ENCODE measurements at places on chromosomes 16 and 17. TPM values are rescaled to one million over a fixed set of nuclear protein-coding genes. Genes with fewer than 3 reads are reported as not detected.

RAB26 gene
- 3.8 TPM for total RNA-seq

DNA sequence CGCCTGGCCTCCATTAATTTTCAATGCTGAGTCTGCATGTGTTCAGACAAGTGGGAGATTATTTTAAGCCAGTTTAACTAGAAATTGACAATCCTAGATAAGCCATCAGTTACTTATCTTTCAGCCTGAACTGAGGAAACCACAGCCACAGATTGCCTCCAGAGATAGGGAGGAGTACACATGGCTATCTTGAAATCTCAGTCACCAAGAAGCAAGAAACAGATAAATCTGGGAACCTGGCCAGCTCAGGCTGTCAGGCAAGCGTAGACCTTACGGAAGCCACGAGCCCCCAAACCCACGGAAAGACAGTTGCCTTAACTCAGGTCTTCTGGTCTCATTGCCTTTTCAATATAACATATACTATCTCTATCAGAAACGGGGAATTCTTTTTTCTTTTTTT lies 2.0 kb upstream of the GLG1 start:
- DNase-seq = no peak

KRTAP4-4 gene
- total RNA-seq = not detected

DNA sequence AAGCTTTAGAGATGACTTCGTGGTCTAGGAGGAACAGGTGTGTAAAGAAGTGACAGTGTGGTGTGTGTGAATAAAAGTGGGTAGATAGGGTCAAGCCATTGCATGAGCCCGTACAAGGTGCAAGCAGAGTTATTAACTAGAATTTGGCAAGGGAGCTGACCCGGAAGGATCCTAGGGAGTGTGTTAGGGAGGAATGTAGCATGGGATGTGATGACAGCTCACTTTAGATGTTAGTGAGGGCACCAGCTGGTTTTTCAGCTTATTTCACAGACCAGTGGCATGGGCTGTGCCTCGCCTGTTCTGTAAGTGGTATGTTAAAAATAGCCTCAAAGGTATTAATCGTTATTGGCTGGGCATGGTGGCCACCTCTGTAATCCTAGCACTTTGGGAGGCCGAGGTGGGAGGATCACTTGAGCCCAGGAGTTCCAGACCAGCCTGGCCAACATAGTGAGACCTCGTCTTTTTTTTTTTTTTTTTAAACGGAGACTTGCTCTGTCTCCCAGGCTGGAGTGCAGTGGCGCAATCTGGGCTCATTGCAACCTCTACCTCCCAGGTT lies 8.3 kb downstream of the ANKRD40CL start:
- no peak for DNase-seq

GRCh38 chr17:75501378-75502071 lies 13.8 kb downstream of the CASKIN2 start:
- no peak for DNase-seq

DNA sequence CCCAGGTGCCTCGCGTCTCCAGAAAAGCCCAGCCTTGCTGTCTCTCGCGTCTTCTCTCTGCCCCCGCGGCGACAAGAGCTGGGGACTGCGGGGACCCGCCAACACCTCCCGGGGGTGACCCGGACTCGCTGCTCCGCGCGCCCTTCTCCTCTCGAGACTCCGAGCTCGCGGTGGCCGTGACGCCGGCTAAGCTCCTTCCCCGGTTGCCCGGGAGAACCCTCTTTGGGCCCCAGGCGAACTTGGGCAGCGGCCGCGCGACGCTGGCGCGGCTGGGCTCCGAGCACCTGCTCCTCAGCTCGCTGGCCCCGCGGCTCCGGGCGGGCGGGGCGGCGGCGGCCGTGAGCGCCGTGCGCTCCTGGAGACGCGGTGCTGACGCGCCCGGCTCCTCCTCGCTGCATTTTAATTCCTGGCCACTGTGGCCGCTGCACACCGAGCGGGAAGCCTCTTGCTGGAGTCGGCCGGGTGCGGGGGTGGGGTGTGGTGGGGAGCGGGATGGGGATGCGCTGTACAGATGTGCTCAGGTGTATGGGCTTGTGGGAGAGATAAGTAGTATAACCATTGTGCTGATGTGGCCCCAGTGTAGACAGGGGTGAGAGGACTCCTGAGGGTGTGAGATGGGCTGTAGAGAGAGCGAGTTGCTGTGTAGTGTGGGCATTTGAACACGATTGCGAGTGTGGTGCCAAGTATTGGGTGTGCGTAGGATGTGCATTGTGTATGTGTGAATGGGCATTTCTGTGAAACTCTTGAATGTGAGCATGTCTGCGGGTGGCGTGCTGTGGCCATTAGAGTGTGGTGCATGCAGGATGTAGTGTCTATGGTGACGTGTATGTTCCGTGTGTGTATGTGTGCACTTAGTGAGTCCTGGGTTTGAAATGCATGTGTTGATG lies at the start of gene ASIC2:
ASIC2 (minus strand) TSS at position 315 of the 887 bp plus-strand sequence.
- peak; percentile 64 for DNase-seq

HSD11B2 gene
- total RNA-seq = 322 TPM

DNA sequence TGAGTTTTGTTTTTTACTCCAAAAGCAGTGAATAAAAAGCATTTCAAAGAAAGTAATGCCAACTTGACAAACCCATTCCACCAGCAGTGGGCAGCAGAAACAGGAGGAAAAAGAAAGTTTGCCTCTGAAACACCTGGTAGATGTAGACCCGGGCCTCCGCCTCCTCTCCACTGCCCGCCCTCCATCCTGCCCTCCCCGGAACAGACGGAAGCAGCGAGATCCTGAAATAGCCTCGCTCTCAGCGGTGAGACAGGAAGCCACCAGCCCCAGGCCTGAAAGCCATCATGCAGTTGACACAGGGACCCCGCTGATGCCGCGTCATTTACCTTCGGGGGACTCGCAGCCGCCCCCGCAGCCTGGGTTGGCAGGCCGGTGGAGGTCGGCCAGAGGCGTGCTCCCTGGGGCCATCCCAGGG lies 67.8 kb downstream of the C16orf78 start:
- DNase-seq = peak; percentile 54

- no peak for DNase-seq
These were observed 1.4 kb upstream of the SLC5A11 start for GRCh38 chr16:24844101-24845030.

DNA sequence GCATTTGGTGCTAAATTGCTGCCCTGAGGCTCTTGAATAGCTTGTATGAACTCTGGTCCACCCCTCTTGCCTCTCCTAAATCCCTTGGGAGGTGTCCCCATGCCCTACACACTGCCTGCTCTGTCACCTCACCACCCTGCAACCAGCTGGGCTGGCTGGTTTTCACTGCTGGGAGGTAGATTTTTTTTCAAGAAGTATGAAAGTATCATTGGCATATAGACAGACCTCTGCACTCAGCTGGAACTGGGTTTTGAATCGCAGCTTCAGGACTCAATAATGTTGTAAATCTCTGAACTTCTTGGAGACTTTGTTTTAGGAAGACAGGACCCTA lies 184.9 kb downstream of the MSI2 start:
- no peak for DNase-seq

- DNase-seq = no peak
These were observed 20.1 kb upstream of the RAI1 start for GRCh38 chr17:17661134-17661533.

G6PC1 gene
- total RNA-seq = not detected
